ENCODE measurements at places on chromosomes 3 and 15.

GRCh38 chr3:175951047-175951694 is 1092.0 kb downstream of the NAALADL2 start:
- no peak for DNase-seq

GRCh38 chr3:156760333-156760732 is 65.8 kb upstream of the LEKR1 start:
- DNase-seq, result no peak

DNA sequence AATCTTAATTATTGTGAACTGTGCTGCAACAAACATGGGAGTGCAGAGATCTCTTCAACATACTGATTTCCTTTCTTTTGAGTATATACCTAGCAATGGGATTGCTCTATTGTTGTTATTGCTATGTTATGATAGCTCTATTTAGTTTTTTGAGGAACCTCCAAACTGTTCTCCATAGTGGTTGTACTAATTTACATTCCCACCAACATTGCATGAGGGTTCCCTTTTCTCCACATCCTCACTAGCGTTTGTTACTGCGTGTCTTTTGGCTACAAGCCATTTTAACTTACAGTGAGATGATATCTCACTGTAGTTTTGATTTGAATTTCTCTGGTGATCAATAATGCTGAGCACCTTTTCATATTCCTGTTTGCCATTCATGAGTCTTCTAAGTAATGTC is 45.5 kb upstream of the TNFSF10 start:
- DNase-seq, result no peak

GRCh38 chr3:140334132-140334929 is 343.5 kb upstream of the TRIM42 start:
- no peak for DNase-seq

- no peak for DNase-seq
Observed at GRCh38 chr15:67146875-67147381, 81.5 kb downstream of the SMAD3 start.

DNA sequence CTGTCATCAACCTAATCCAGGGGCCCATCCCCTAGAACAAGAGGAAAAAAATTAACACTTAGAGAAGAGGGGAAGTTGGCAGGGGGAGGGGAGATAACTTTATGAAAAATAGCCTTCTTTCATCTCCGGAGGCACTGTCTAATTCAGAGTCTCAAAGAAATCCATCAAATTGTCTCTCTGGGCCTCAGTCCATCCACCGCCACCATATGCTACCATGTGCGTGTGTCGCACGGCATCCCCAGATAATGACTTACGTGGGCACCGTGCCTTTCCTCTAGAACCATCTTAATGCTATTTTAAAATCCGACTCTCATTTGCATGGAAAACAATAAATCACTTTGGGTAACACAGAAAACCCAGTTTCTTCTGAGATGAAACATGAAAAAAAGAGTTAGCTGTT is 619.7 kb downstream of the FHIT start:
- no peak for DNase-seq

DNA sequence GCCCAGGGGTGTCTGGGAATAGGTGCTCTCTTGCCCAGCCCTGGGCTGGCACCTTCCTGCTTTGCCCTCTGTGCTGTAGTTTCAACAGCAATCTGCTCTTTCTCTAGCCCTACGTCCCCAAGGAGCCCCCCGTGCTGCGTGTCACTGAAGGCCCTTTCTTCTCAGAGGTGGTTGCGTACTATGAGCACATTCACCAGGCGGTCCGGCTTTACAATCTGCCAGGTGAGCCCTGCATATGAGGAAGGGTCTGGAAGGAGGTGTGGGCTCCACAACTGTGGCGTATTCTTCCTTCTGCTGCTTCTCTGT is 9.6 kb downstream of the MAN2A2 start:
- no peak for DNase-seq

- DNase-seq, result no peak
Observed at GRCh38 chr3:46867550-46867898, 4.3 kb upstream of the MYL3 start.

- DNase-seq, result no peak
Observed at GRCh38 chr3:103127737-103128136, 692.9 kb downstream of the ZPLD1 start.

GRCh38 chr3:14235912-14236295 is 57.3 kb downstream of the LSM3 start:
- no peak for DNase-seq

DNA sequence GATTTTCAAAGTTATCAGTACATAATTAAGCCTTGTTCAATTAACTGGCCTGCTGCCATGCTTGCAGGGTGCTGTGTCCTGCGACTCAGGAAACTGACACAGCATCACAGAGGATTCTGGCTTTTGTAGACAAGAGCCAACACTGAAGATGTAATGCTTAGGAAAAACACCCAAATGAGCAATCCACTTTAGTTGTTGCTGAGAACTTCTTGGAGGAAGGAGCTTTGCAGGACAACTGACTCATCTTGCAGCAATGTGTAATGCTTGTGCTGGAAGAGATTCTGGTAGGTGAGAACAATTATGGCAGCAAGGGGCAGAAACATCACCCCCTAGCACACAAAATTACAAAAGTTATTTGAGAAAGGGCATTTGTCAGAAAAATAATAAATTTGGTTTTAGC is 67.6 kb downstream of the NLGN1 start:
- DNase-seq, result no peak

DNA sequence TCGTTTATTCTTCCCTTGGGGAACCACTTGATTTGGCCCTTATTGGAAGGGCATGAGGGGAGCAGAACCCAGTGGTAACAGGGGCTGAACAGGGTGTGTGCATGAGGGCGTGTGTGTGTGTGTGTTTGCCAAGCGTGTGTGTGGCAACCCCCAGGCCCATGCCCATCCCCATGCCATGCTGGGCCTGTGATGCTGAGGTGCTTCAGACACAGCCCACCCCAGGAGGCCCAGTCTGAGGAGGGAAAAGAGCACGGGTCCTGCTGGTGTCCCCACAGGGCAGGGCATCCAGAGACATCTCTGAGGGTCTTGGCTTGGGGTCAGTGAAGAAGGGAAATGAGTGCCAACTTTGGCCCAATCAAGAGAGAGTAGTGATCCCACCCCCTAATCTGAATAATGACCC is 71.6 kb downstream of the RASGRF1 start:
- no peak for DNase-seq

DNA sequence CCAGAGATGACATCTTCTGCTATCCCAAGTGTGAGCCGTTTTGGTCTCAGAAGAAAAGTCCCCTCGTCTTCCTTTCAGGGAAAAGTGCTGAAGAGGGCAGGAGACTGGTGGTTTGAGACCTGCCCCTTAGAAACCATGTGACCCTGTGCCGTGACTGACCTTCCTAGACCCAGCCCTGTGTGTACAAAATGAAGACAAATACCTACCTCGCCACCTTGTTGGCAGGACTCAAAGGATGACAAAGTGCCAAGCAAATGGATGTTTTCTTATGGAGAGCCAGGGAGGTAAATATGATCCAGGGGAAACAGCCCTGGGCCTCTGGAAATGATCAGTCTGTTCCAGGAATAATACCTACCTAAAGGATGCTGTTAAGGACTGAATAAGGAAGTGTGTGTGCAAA is 41.3 kb downstream of the FAM174B start:
- DNase-seq, result no peak

DNA sequence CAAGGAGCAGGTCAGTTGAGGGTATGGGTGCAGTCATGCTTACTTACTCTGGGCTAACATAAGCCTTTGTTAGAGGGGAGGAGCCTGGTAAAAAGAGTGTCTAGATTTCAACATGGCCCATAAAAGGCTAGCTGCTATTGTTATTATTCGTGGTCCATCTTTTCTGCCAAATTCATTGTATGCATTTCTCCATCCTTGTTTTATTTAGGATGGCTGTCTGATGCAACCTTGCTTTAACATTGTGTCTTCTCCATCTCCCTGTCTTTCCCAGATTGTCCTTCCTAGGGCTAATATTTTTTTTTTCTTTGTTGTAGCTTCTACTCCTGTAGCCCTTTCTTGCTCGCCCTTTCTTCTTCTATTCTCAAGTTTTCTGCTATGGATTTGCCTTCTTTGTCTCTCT is 12.6 kb downstream of the RBMS3 start:
- no peak for DNase-seq

Measured in right renal cortex interstitium (tissue), 3 donors.